Nucleus accumbens (tissue), 56 donors: ENCODE measurements at places on chromosomes 11 and 22.

- no peak for DNase-seq
Measured at GRCh38 chr11:111502611-111503010, 9.6 kb downstream of the BTG4 start.

GRCh38 chr22:20438678-20439492 is 1.3 kb upstream of the SCARF2 start:
- DNase-seq: no peak

DNA sequence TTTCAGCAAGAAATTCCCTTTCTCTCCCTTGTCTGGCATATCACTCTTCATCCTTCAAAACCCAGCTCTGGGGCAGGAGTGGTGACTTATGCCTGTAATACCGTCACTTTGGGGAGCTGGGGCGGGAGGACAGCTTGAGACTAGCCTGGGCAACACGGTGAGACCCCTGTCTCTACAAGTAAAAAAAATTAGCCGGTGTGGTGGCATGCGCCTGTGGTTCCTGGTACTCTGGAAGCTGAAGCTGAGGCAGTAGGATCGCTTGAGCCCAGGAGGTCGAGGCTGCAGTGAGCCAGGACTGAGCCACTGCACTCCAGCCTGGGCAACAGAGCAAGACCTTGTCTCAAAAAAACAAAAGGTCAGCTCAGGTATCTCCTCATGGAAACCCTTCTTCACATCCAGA is 1.4 kb upstream of the RCE1 start:
- no peak for DNase-seq

GRCh38 chr11:65934014-65934413 is 11.3 kb upstream of the TSGA10IP start:
- DNase-seq: no peak

- DNase-seq: no peak
Measured at GRCh38 chr11:64321026-64321425, 3.1 kb downstream of the PRDX5 start.

DNA sequence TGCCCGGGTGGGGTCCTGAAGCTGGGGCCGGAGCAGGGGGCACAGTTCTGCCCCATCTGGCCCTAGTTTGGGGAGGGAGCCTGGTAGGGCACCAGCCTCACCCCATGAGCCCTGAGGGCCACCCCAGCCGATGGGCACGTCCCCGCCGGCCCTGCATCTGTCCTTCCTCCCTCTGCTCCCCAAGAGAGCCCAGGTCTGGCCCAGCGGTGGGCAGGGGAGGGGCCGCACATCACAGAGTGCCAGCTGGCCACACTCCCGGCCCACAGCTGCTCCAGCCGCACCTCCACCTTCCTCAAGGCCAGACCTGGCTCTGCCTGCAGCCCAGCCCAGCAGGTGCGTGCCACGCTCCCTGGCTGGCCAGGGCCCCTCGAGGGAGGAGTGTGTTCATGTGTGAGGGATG is 21.6 kb downstream of the BRSK2 start:
- DNase-seq: no peak

GRCh38 chr11:81569999-81570398 is 1163.7 kb downstream of the FAM181B start:
- DNase-seq: no peak
